ENCODE measurements at places on chromosomes 2 and 18.

DNA sequence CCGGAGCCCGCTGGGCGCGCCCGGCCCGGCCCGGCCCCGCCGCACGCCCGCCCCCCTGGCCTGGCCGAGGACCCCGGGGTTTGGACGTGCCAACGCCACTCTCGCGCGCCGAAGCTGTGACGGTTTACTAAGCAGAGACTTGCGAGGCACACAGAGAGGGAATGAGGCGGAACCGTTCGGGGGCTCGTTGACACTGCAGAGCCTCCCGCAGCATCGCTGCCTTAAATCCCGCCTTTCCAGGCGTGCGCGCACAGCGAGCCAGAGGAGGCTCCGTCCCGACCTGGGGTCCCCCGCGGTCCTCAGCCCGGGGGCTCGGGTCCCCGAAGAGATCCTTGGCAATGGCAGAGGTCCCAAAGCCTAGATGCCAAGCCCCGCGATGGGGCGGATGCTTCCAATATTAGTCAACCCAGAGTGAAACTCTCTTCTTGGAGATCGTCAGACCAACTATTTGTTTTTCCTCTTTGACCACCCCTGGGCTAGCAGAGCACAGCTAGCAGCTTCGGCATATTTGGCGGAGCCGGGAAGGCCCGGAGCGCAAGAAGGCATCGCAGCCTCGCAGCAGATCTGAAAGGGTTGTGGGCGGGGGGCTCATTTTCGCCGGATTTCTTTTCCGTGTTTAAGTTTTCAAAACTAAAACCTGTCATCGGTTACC lies at the start of gene ZNF385B:
TSS of gene ZNF385B (minus strand) at position 197 of the 652 bp plus-strand sequence.
- DNase-seq, result no peak

DNA sequence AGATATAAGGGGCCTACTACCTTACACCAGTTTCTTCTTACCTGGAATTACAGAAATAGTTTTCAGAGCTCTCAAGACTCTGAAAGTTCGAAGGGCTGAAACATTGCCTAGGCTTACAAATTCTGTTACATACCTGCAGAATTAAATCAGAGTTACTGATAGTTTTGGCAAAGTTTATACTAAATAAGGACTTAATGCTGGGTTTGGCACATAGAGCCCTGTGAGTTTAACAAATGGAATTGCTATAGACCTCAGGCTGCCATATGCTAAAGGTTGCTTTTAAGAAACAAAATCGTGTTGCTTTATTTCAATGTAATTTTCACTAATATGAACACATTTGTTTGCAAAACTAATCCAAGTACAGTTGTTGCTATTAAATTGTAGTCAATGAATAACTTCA lies 40.1 kb downstream of the SCN3A start:
- DNase-seq, result no peak

DNA sequence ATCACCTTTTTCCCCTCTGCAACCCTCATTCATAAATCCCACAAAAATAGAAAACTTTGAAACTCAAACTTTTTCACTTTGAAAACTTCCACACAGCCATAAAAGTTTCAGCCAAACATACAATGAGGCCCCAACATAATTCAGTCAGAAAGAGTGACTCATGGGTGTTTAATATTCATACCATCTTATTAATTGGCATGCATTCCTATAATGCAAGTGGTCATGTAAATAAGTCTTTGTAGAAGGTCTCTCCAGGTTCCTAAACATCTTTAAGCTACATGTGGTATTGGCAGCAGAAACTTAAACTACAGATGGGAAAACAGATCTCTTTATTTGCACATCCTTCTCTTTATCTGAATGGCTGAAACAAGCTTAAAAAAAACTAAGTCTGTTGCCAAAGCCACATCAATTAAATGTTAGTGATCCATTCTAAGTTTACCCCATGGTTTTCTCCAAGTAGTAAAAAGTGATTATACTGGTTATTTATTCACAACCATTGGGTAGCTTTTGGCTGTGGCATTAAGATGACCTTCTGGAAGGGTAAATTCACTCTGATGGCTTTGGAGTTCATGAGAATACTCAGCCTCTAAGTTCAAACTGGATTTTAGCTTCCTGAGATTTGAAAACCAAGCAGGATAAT lies 70.2 kb upstream of the LYPD1 start:
- DNase-seq, result no peak

GRCh38 chr2:129296806-129297205 lies 682.7 kb upstream of the RAB6C start:
- no peak for DNase-seq

DNA sequence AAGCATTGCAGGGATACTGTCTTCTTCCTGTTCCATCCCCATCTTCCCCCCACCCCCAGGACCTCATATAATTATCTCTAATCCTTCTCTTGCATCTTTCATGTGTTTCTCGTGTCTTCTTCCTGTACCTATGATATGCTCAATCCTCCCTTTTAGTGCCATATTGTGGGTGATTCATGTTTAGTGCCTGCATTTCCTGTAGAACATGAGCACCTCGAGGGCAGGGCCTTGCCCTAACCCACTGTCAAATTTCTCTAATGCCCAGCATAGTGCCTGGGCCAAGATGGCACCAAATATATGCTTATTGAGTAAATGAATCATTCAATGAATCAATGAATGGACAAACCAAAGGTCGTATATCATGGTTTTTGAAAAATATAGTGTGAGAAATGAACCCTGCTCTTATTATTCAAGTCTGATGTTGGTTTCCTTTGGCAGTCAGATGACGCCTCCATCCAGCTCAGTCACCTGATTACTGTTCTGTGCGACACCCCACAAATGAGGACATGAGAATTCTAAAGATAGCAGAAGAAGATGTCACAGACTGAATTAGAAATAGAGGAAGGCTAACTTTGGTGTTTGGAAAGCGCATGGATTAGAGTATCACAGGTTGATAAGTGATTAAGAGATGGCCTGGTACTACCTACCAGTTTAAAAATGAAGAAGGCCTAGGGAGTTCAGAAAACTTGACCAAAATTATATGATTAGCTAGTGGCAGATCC lies 278.4 kb downstream of the PRKCE start:
- no peak for DNase-seq

GRCh38 chr2:67646714-67647333 lies 249.7 kb downstream of the ETAA1 start:
- no peak for DNase-seq

DNA sequence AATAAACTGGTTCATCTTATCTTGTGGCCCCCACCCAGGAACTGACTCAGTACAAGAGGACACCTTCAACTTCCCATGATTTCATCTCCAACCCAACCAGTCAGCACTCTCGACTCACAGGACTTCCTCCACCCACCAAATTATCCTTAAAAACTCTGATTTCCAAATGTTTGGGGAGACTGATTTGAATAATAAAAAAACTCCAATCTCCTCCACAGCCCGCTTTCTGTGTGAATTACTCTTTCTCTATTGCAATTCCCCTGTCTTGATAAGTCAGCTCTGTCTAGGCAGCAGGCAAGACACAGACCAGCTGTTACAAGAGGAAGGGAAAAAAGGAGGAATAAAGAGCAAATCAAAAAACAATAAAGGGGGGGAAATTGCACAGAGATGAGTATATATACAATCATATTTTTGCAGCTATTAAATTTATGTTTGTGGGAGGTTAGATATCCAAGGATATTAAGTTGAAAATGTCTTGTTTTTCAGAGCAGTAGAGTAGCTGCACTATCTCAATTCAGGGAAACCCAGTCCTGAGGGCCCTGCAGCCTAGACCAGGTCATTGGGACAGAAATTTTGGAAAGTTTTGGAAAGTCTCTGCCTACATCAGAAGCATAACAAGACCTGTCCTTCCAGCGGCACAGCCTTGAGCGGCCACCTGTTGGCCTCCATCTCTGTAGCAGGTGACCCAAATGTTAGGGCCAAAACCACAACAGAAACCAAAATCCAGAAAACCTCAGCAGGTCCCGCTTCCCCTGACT lies 32.8 kb upstream of the SIGLEC15 start:
- DNase-seq, result no peak

- DNase-seq, result no peak
Observed at GRCh38 chr2:160406591-160407392, 86.8 kb downstream of the RBMS1 start.

DNA sequence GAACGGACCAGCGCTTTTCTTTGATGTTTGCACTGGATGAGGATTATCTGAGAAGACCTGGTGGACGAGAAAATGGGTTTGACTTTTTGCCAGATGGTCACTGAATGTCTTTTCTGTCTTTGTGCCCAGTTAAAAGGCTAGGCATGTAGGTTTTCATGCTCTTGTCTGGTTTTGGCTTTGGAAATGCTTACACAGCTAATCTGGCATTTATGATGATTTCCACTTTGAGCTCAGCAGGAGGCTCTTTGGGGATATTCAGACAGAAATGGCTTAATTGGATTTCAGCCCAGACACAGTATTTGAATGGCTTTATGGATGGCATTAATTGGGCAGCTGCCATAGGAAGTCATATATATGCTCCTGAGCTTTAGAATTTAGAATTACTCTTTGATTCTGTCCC lies 59.6 kb downstream of the NCK2 start:
- no peak for DNase-seq

DNA sequence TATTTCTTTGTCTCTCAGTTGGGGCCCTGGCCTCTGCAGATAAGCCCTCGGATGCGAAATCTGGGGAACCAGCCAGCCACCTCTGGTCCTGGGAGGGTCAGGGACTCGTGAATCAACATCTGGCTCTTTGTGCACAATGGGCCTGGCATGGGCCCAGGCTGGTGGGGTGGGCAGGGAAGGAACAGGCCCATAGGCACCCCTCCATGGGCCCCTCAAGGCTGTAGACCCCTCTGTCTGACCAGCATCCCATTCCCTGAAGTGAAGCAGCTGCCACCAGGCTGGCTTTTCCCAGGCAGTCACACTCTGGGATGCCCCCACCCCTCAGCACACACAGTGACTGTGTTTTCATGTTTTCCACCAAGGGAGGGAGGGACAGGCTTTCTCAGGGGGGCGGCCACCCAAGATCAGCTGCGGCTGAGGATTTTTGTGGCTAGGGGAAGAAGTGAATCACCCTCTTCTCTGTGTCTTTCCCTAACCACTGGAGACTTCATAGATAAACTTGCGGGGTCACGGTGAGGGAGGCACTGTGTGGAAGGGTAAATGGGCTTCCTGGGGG lies 166.0 kb downstream of the AGAP1 start:
- DNase-seq, result no peak

DNA sequence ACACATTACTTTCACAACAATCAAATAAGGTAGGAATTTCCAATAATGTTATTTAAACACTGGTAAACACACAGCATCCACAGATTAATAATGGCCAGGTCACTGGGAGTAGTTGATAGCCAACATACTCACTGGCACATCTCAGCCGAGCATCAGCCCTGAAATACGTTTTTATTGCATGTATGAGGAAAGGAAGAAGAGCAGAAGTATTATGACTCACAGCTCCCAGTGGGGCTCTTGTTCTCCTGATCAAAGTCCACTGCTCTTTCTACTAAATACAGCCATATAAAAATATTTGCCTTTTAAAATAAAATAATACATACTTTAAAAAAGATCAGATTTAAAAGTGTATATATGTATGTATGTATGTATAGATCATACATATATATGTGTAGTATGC lies 999.6 kb downstream of the SUCLG1 start:
- DNase-seq, result no peak

GRCh38 chr2:72003796-72004195 lies 143.9 kb downstream of the CYP26B1 start:
- DNase-seq, result no peak

- DNase-seq, result no peak
Observed at GRCh38 chr2:182868054-182868796, 1.8 kb upstream of the FRZB start.

GRCh38 chr2:64491426-64491825 lies 32.7 kb upstream of the AFTPH start:
- no peak for DNase-seq

DNA sequence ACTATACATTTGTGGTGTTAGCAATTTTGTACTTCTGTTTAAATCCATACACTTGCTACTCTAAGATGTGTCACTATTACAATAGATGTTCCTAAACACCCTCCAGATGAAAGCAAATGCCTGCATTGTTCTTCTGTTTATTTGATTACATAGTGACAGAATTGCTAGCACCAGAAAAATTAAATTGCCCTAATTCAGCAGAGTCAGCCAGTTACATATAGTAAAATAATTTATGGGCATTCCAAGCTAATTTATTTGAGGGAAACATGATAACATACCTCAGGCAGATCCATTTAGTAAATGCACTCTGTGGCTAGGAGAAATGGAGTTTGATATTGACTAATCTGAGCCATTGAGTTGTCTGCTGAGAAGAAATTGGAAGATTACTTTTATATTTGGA lies 347.1 kb upstream of the FSIP2 start:
- no peak for DNase-seq

GRCh38 chr2:124024561-124025170 lies 421 bp upstream of the CNTNAP5 start:
- no peak for DNase-seq

DNA sequence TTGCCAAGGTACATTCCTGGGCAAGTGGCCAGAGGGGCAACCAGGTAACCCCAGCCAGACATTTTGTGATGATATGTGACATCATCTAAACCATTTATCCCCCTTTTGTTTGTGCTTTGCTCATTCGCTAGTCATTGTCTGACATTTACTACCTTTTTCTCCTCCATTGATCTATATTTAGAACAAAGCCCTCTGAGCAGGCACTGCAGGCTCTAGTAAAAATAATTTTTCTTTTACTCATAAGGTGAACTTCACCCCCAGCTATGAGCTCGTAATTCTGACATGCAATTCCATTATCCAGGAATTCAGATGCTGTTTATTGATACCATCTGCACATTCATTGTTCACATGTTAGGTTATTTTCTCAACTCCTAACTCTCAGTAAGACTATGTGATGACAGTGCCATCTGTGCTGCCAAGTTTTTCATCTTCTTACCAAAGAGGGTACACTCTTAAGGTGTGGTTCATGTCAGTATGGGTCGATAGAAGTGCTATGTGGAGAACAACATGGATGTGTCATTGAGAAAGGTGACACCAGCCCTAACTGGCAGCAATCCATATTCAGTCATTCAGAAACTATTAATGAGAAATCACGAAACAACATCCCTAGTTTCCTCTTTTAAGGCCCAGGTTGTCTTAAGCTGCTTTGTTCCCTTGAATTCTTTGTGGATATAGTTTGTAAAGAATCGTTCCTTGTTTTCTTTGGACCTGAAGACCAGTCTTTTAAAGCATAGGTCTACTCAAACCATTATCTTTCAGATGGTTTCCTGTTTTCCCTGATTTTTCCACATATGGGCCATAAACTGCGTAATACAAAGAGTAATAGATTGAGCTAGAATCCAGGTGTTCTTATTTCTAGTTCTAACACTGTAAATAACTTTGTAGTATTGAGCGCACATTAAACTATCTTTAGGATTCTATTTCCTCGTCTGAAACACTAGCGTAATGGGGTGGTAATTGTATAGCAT lies 978.1 kb upstream of the CDH2 start:
- DNase-seq, result no peak

DNA sequence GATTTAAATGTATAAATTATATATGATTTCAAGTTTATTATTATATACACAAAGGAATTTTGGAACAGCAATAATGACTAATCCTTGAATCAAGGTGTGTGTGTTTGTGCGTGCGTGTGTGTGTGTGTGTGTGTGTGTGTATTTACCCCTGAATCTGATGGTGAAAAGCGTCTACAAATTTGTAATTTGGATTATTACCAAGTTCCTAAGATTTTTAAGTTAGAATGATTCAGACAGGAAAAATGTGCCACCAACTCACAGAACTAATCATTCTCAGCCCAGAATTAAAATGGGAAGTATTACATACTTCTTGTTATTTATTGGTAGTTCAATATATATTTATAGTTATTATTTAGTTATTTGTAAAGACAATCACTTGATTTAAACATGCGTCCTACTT lies 12.3 kb downstream of the CALCRL start:
- no peak for DNase-seq
